ENCODE measurements at places on chromosomes 6 and 20.
A peak's percentile ranks its signal among the peaks of the same experiment; 100 is the strongest.

- H3K4me3 ChIP-seq, result no peak overlapping the region
- no peaks in the 10 kb centered on the region for H3K27me3 ChIP-seq
- H3K4me1 ChIP-seq, result no peaks in the 10 kb centered on the region
Measured at GRCh38 chr6:126914172-126914571, 204.3 kb upstream of the RSPO3 start.

- no peak for DNase-seq
- H3K27ac ChIP-seq, result no peak overlapping the region
- no peaks in the 10 kb centered on the region for H3K27me3 ChIP-seq
- H3K4me1 ChIP-seq, result no peaks in the 10 kb centered on the region
Measured at GRCh38 chr6:159031846-159032245, 12.9 kb downstream of the TAGAP start.

DNA sequence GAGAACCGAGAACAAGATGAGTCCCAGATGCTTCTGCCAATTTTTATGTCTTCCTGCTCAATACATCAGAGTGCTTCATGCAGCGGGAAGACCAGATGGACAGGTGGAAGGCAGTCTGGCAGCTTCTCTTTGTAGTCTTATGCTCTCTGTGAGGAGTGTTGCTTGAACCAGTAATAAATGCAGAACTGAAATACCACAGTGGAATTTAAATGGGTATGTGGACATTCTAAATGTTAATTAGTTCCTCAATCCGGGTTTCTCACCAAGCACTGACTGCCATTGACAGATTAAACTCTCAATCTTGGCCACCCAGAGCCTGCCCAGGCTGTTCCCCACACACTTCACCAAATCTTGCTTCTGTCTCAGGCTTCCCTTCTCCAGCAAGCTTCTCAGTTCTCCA lies 695.5 kb upstream of the CHD6 start:
- no peaks in the 10 kb centered on the region for H3K36me3 ChIP-seq
- no peaks in the 10 kb centered on the region for H3K4me1 ChIP-seq
- no peak overlapping the region for H3K27ac ChIP-seq
- no peak overlapping the region for H3K4me3 ChIP-seq
- no peak for DNase-seq
- no peaks in the 10 kb centered on the region for H3K27me3 ChIP-seq

DNA sequence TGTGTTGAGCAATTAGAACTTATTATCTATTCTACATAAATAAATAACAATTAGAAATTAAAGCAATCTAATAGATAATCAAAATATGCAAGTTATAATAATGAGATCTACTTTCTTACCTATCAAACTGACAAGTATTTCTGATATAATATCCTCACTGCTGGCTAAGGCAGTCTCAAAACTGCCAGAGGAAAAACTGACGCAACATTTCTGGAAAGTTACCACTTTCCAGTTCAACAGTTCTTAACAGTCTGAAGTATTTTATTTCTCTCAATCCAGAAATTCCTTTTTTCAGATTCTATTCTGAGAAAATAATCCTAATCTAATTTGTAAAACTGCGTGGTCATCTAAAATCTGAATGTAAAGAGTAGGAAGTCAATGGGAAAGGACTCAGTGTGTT lies 121.0 kb downstream of the TRDN start:
- H3K4me3 ChIP-seq, result no peak overlapping the region
- no peaks in the 10 kb centered on the region for H3K36me3 ChIP-seq
- DNase-seq, result no peak
- H3K27ac ChIP-seq, result no peak overlapping the region

- H3K27ac ChIP-seq, result no peak overlapping the region
- H3K4me3 ChIP-seq, result no peak overlapping the region
- H3K4me1 ChIP-seq, result peaks cover 25% of the 10 kb centered on the region
- H3K36me3 ChIP-seq, result no peaks in the 10 kb centered on the region
- H3K27me3 ChIP-seq, result no peaks in the 10 kb centered on the region
Measured at GRCh38 chr6:113653275-113653674, 203.9 kb upstream of the MARCKS start.

DNA sequence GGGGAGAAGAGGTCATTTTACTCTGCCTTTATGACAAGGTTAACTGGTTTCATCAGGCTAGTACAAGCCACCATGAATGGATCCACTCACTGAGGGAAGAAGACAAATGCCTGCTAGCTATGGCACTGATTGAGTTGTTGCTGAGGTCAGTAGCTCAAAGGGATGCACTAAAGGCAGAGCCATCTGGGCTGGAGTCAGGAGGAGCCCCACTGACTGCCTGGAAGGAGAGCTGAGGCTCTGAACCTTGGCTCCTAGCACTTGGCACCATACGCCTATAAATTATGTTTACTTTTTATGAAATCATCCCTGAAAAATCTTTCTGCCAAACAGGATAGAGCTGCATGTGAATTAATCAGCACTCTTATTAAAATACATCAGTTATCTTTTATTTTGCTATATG lies 104.6 kb downstream of the DTD1 start:
- H3K27ac ChIP-seq, result no peak overlapping the region
- no peak overlapping the region for H3K4me3 ChIP-seq
- no peak for DNase-seq
- no peaks in the 10 kb centered on the region for H3K4me1 ChIP-seq
- H3K27me3 ChIP-seq, result no peaks in the 10 kb centered on the region

DNA sequence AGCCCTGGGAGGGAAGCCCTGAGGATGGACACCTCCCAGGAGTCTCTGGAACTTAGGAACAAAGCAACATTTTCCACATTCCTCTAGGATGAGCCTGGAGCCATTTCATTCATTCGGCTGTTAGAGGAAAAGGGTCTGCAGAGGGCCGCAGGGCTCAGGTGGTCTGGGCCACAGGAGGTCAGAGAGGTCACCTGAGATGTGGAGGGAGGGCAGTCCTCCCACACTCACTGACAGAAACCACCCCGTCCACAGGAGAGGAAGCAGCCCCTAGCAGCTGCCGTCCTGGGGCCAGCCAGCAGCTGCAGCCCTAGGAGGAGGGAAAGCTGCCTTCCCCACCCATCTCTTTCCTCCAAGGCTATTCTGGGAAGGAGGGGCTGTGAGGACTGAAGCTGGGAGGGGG lies 207.0 kb downstream of the CDC5L start:
- no peaks in the 10 kb centered on the region for H3K36me3 ChIP-seq
- H3K4me1 ChIP-seq, result no peaks in the 10 kb centered on the region
- DNase-seq, result no peak
- no peaks in the 10 kb centered on the region for H3K27me3 ChIP-seq

- DNase-seq, result no peak
- no peak overlapping the region for H3K27ac ChIP-seq
- H3K4me1 ChIP-seq, result no peaks in the 10 kb centered on the region
- no peaks in the 10 kb centered on the region for H3K36me3 ChIP-seq
Measured at GRCh38 chr6:165883851-165884640, 221.0 kb upstream of the PDE10A start.

DNA sequence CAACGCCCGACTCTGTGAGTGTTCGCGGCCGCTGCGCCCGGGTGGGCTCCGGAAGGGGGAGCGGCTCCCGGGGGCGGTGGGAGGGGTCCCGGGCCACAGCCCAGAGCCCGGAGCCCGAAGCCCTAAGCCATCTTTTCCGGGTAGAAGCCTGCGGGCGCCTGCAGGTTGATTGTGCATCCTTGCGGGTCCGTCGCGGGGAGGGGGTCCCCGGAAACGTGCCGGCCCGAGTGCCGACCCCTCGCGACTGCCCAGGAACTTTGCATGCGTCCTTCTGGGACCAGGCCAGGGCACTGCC lies 413 bp downstream of the PTPRA start:
- H3K27me3 ChIP-seq, result no peaks in the 10 kb centered on the region
- no peak for DNase-seq
- H3K4me3 ChIP-seq, result peak overlapping the region; percentile 98
- peak overlapping the region; percentile 56 for H3K27ac ChIP-seq
- H3K4me1 ChIP-seq, result peaks cover 40% of the 10 kb centered on the region
- no peaks in the 10 kb centered on the region for H3K36me3 ChIP-seq

- H3K27me3 ChIP-seq, result no peaks in the 10 kb centered on the region
- peaks cover 3% of the 10 kb centered on the region for H3K4me1 ChIP-seq
- no peak overlapping the region for H3K27ac ChIP-seq
- DNase-seq, result no peak
- H3K36me3 ChIP-seq, result no peaks in the 10 kb centered on the region
Measured at GRCh38 chr20:32396646-32397160, 38.6 kb downstream of the ASXL1 start.

DNA sequence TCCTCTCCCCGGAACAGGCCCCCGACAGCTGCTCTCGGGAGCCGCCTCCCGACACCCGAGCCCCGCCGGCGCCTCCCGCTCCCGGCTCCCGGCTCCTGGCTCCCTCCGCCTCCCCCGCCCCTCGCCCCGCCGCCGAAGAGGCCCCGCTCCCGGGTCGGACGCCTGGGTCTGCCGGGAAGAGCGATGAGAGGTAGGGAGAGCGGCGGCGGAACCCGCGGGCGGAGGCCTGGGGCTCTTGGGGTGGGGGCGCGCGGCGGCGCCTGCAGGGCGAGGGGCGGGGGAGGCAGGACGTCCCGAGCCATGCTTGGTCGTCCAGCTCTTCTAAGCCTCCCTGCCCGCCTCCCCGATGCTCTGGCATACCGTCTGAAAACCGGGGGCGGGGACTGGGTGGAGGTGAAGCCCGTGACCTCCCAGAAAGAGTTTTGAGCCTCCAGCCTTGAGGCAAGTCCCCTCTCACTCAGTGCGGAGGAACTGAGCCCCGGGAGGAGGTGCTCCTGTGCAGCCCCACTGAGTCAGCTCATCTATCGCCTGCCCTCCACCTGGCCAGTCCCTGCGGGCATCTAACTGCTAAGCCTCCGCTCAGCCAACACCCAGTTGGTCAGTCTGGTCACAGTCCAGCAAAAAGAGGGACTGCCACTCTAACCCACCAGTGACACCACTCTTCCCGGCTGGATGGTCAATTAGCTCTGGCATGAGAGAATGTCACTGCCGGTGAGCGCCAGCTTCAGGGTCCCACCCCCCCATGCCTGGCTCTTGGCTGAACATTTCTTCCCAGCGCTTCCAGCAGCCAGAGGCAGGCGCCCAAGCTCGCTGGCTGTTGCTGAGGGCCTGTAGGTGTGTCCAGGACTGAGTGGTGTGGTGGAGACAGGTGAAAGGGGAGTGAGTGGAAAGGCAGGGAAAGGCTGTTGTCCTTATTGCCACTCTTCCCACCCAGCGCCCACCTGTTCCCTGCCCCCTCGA lies 482 bp downstream of the DDR1 start:
- peak overlapping the region; percentile 89 for H3K27ac ChIP-seq
- no peaks in the 10 kb centered on the region for H3K27me3 ChIP-seq
- H3K36me3 ChIP-seq, result peaks cover 1% of the 10 kb centered on the region

DNA sequence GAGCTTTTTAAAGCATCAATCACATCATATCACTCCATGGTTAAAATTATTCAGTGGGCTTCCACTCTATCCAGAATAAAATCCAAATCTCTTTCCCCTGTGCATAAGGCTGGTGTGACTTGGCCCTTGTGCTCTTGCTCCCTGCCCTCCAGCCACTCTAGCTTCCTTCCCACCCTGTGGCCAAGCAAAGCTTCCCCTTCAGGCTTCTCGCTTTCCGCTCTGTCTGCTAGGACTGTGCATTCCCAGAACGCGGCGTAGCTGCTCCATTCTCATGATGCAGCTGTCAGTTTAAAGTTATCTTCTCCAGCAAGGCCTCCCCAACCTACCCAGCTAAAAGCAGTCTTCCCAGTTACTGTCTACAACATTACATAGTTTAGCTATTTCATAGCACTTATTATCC lies 19.4 kb upstream of the KCNK16 start:
- peak overlapping the region; percentile 15 for H3K27ac ChIP-seq
- no peaks in the 10 kb centered on the region for H3K36me3 ChIP-seq
- no peaks in the 10 kb centered on the region for H3K27me3 ChIP-seq
- no peak for DNase-seq

GRCh38 chr6:17596085-17596484 lies 4.0 kb upstream of the FAM8A1 start:
- no peaks in the 10 kb centered on the region for H3K36me3 ChIP-seq
- H3K4me1 ChIP-seq, result no peaks in the 10 kb centered on the region
- no peak overlapping the region for H3K27ac ChIP-seq
- DNase-seq, result no peak

- no peaks in the 10 kb centered on the region for H3K27me3 ChIP-seq
- DNase-seq, result no peak
- H3K4me1 ChIP-seq, result no peaks in the 10 kb centered on the region
Measured at GRCh38 chr6:1618311-1619097, 8.8 kb downstream of the FOXC1 start.

GRCh38 chr6:110357664-110358552 lies at the start of gene METTL24:
Gene METTL24 (minus strand): TSS chr6:110358349. CDS start chr6:110358272, 77 bp downstream.
- H3K27me3 ChIP-seq, result no peaks in the 10 kb centered on the region
- peak within 1 kb of the TSS; percentile 94 for H3K27ac ChIP-seq
- peak within 1 kb of the TSS; percentile 83 for H3K4me3 ChIP-seq
- DNase-seq, result no peak

GRCh38 chr20:45701873-45702272 lies at the start of gene WFDC13:
Gene WFDC13 (plus strand): TSS chr20:45702038. CDS start chr20:45702124, 86 bp downstream.
- H3K4me3 ChIP-seq, result no peak within 1 kb of the TSS
- H3K27ac ChIP-seq, result no peak within 1 kb of the TSS
- H3K27me3 ChIP-seq, result no peaks in the 10 kb centered on the region
- no peaks in the 10 kb centered on the region for H3K4me1 ChIP-seq

DNA sequence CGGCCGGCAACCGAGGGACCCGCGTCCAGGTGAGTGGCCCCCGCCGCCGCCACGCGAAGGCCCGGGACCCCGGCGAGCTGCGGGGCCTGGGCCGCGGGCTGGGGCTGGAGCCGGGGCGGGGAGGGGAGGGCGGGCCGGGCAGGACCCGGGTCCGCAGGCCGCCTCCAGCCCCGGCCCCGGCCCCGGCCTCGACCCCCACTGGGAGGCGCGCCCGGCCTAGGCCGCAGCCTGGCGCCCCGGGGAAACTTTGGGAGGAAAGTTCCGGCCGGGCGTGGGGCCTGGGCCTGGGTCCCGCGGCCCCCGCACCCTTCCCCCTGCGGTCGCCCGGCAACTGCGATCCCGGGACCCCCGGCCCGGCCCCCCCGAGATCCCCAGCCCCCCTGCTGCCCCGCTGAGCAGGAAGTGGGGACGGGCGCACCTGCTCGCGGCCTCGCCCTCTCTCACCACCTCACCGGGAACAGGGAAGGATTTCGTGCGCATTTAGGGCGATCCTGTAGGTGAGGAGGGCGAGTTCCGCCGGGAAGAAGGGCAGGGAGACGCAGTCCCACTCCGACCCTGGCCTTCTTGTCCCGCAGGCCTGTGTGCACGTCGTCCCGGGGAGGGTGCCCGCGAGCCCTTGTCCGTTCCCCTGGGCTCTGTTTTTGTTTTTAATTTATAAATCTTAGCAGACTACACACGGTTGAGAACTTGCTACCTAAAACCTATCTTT lies 402 bp downstream of the OSBPL2 start:
- peak overlapping the region; percentile 86 for H3K27ac ChIP-seq
- no peak for DNase-seq
- H3K36me3 ChIP-seq, result no peaks in the 10 kb centered on the region

DNA sequence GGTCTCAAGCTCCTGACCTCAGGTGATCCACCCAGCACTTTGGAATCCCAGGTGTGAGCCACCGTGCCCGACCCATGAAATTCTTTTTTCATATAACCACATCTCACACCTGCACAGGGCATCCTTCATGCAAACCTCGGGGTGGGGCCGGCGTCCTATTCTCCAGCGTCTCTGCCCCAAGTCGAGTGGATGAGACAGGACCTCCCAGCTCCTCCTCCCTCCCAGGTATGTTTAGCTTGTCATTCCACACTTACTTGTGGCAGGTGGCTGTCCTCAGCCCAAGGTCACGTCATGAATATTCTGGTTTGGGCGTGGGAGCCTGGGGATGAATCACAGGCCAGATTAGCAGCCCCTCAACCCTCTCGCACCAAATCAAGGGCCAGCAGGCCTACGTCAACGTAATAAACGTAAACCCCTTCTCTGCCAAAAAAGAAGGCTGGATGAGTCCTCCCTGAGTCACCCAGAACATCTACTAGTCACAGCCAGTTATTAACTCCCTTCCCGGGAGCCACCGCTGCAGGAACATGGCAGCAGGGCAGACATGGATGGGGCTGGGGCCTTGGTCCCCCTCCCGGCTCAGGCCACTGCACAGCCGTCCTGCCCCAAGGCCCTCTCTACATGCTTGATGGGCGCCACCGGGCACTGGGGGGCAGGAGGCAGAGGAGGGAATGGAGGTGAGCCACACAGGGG lies 91.7 kb downstream of the YTHDF1 start:
- no peaks in the 10 kb centered on the region for H3K4me1 ChIP-seq
- H3K27ac ChIP-seq, result no peak overlapping the region

Data from thoracic aorta (tissue), 2 donors.